ENCODE measurements at places on chromosomes 3 and 15.
A peak's percentile ranks its signal among the peaks of the same experiment; 100 is the strongest.

DNA sequence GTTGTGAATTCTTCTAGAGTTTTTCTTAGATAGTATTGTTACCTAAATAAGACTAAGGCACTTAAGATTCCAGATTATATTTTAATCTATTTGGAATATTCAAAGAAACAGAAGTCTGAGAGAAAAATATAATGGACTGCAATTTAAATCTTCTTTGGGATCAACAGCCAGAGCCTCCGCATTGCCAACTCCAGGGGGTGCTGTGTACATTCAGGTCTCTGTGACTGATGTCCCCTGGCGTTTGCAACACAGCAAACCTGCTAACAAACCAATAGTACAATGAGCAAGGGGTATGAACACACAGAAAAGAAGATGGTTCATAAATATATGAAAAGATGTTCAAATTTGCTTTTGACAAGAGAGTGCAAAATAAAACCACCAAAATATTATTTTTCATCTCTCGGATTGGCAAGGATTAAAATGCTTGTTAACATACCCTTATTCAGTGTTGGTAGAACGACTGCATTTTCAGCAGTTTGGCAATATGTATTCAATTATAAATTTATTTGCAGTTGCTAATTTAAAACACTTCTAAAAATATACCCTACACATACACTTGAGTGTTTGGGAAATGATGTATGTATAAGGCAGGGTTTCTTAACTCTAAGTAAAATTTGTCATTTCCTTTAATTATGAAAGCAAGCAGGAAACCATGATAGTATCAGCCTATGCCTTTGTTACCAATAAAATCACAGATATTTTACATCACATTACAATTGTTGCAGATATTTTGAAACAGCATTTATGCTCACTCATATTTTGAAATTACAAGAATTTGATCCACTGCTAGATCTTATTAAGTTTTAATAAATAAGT lies 16.1 kb upstream of the TM4SF1 start:
- DNase-seq, result peak; percentile 77

DNA sequence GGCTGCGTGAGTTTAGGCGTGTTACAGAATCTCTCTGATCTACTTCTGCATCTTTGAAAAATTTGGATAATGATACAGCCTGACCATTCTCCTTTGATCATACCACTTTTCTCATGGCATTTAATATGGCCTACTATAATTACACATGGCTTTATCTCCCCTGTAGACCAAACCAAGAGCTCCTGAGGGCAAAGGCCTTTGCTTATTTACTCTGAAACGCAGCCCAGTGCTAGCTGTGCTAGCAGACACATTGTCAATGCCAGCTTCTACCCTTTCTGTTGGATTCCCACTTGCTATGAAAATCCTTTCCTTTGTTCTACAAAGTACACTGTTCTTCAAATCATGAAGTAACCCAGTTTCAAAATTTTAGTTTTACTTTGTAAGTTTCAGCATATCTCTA lies 16.5 kb upstream of the VGLL4 start:
- DNase-seq, result no peak

- no peak for DNase-seq
Measured at GRCh38 chr3:53303549-53303948, 43.8 kb downstream of the DCP1A start.

- no peak for DNase-seq
Measured at GRCh38 chr15:60017538-60018520, 13.7 kb downstream of the FOXB1 start.

GRCh38 chr15:40389824-40390595 lies 7.5 kb downstream of the KNSTRN start:
- no peak for DNase-seq

DNA sequence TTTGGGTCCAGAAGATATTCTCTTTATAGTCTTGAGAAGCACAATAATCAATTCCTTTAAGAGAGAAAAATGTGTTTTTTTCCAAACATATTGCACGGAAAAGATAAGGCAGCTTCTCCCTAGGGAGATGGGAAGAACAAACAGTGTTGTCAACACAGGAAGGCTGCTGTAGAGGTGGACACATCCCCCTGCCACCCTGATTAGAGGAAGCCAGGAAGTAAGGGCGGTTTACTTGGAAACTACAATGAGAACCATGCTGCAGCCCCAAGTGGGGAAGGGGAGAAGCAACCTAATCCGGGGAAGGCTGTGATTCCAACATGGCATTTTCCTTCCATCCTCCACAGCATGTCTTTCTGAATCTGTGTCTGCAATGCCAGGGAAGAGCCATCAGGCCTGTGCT lies 256.9 kb upstream of the TGFBR2 start:
- no peak for DNase-seq

GRCh38 chr3:152480282-152480953 lies 211.7 kb downstream of the MBNL1 start:
- DNase-seq, result no peak

DNA sequence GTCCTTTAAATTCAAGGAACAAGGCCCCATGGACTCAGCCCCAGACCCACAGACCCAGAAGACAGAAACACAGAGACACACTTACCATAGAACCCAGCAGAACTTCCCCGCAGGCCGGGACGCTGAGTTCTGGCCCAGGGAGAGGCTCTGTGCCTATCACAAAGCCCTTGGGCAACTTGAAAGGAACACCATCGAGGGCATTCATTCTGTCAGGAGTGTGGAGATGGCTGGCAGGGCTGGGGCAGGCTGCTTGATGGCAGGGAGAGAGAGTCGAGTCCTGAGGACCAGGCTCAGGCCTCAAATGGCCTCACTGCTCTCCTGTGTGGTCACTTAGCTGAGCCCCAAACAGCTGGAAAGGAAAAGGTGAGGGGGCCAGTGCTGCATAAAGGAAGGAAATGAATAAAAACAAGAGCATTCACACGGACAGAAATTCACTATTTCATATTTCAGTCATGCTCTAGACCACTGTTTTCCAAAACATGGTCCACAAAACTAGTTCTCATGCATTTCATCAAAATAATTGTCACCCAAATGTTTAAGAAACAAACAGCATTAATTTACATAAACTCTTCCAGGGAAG lies 8.9 kb downstream of the UBAP1L start:
- no peak for DNase-seq

All from NCI-H526 treated with DMSO at 0.1 percent for 48 hours (cell line).